ENCODE measurements at places on chromosomes 12 and 14.

- no peak for DNase-seq
These were observed 644 bp downstream of the TSPAN31 start for GRCh38 chr12:57745485-57745881.

GRCh38 chr14:75805646-75806045 is 144.6 kb downstream of the TTLL5 start:
- DNase-seq: no peak

GRCh38 chr12:19757317-19757877 is 318.1 kb downstream of the AEBP2 start:
- DNase-seq: peak; percentile 84

GRCh38 chr14:50117456-50117855 is 1.1 kb upstream of the VCPKMT start:
- DNase-seq: no peak

DNA sequence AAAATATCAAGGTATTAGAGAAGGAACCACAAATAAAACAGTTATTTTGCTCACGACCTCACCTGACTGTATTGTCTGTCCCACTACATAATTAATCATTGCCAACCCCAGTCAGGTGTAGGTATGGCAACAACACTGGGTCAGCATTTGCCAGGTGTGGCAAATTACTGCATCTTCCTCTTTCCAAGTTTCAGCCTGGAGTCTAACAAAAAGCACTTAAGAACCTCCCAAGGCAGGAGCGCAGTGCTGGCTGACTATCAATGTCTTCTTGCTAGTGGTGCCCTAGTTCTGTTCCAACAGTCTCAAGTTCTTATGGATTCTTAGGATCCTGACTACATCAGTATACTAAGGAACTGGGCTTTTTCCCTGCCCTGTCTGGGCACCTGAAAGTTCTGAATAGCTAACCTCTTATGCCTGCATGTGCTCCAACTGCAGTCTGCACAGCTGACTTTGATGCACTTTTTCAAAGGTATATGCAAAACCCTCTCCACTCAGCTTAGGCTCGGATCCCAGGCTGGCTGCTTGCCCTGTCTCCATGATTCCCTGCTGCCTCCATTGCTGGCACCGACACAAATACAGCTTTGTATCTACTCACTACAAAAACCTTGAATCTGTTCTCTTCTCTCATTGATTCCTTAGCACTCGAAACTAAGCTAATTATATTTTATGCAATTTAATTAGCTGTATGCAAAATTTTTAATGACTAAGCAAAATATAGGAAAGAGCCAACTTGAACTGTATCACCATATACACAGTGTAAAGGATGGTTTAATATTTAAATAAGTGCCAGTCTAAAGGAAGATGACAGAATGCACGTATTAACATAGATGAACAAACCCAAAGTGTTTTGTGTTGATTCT is 113.3 kb downstream of the PRKD1 start:
- DNase-seq: no peak

GRCh38 chr12:59972905-59973304 is 377.1 kb downstream of the SLC16A7 start:
- no peak for DNase-seq

DNA sequence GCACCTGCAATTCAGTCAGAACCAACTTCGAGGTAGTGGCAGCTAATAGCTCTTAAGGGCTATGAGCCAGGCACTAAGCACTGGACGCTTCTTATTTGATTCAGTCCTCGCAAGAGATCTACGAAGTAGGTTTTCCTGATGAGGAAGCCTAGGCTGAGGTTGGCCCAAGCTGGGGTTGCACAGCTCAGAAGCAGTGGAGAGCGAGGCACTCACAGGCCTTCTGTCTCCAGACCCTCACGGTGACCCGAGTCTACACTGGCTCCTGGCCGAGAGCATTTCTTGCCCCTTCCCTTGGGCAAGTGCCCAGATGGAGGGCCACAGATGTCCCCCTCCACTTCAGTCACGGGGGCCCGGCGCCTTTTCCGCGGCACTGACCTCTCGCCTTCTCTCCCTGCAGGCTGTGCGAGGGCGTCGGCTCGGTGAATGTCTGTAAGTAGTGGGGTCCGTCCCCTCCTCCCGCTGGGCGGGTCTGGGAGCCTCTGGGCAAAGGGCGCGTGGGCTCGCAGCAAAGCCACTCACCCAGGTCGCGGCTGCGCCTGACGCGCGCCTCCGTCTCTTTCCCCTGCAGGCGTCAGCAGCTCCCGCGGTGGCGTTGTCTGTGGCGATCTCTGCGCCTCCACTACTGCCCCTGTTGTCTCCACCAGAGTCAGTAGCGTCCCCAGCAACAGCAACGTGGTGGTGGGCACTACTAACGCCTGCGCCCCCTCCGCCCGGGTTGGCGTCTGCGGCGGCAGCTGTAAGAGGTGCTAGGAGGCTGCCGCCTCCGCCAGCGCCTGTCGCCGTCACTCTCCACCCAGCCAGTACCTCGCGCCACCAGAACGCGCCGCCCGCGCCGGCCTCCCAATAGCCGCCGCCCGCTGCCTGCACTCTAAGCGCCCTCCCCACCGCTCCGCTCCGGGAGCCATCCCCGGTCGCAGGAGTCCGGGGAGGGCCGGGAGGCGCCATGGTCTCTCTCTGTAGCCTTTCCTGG is 13.1 kb downstream of the KRT83 start:
- DNase-seq: peak; percentile 75

DNA sequence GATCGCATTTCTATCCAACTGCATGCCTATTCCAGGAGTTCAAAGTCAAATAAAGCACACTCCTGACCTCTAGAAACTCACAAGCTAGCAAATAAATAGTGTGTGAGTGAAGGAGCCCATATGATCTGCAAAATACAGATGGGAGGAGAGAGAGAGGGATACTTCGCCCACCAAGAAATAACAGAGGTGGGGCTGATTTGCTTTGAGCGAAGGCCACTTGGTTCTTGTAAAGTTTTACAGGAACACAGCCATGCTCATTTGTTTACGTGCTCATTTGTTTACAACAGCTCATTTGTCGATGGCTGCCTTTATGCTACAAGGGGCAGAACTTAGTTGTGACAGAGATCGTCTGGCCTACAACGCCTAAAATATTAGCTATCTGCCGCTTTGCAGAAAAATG is 63.4 kb upstream of the GPATCH2L start:
- DNase-seq: no peak

- no peak for DNase-seq
These were observed 102.6 kb downstream of the NCOR2 start for GRCh38 chr12:124464830-124465229.

DNA sequence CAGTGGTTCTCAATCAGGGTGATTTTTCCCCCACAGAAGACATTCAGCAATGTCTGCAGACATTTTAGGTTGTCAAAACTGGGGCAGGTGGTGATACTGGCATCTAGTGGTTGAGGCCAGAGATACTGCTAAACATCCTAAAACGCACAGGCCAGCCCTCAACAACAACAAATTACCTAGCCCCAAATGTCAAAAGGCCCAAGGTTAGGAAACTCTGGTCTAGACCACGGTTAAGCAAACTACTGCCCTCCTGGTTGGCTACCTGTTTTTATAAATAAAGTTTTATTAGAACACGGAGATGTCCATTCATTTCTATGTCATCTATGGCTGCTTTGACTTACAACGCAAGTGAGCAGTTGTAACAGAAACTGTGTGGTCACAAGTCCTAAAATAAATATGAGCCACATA is 186.7 kb downstream of the EFCAB11 start:
- no peak for DNase-seq

DNA sequence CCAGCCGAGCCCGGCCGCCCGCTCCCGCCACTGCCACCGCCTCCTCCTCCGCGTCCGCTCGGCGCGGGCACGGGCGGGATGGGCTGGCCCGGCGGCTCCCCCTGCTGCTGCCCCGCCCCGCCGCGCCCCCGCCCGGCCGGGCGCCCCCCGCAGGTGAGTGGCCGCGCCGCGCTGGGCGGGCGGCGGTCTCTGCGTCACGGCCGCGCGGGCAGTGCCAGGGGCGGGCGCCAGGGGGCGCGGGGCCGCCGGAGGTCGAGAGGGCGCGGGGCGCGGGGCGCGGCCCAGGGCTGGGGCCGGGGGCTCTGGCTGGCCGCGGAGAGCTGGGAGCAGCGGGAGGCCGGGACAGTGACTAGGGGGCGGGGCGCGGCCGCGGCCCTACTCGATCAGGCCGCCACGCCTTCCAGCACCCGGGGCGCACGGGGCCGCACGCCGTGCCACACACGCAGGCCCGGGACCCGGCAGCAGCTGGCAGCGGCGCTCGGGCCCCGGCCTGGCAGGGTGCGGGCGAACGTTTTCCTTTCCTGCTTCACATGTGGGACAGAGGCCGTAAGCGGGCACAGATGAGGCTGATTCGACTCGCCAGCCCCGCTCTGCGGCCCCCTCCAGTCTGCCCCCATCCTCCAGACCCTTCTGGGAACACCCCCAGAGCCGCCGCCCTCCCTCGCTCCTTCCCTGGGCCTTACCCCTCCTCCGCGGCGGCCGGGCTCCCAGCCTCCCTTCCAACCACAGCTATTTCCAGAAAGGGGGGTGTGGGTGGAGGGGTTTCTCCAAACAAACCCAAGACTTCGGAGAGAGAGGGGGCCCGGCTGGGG is 2.4 kb upstream of the TNS2 start:
- peak; percentile 81 for DNase-seq

- DNase-seq: no peak
These were observed 268.3 kb upstream of the SEL1L start for GRCh38 chr14:81801921-81802320.

GRCh38 chr14:33165144-33165925 is 226.7 kb downstream of the NPAS3 start:
- no peak for DNase-seq

DNA sequence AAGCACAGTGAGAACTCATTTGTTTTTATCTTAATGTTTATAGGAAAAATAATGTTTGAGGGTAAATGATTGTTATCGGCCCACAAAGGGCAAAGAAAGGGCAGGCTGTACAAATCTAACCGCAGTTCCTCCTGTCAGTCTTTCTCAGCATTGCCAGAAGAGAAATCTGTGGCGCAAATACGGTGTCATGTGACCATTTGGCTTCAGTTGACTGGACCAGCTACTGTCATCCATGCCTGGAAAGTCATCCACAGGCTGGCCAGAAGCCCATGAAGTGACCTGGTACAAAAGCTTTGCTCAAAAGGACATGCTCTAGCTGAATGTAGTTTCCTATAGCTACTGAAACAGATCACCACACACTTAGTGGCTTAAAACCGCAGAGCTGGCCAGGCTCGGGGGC is 43.6 kb downstream of the HCAR2 start:
- DNase-seq: no peak

DNA sequence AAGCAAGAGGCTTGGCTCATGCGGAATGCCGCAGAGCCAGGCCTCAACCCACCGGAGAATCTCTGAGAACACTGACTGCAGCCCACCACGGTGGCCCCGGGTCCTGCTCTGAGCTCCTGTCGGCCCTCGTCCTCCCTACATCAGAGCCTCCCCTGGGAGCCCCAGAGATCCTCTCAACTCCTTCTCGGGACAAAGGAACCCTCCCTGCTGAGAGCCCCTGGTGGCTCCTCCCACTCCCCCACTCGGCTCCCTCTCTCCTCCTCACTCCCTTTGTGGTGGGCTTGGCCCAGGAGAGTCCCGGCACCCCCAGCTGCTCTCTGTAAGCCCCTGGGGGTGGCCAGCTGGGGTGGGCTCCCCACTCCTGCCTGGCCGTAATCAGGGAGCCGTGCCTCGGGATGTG is 11.1 kb upstream of the INF2 start:
- DNase-seq: peak; percentile 55

GRCh38 chr12:54419088-54419887 is at the start of gene ITGA5:
Gene ITGA5 (minus strand): TSS chr12:54419266. CDS start chr12:54419198, 68 bp downstream.
- DNase-seq: no peak
